Nephron progenitor cell (in vitro differentiated cells): ENCODE measurements at places on chromosomes 6 and 20.

GRCh38 chr6:131488780-131489179 lies 84.2 kb upstream of the ARG1 start:
- DNase-seq: no peak

GRCh38 chr20:112396-112795 lies 24.9 kb downstream of the DEFB125 start:
- no peak for DNase-seq

DNA sequence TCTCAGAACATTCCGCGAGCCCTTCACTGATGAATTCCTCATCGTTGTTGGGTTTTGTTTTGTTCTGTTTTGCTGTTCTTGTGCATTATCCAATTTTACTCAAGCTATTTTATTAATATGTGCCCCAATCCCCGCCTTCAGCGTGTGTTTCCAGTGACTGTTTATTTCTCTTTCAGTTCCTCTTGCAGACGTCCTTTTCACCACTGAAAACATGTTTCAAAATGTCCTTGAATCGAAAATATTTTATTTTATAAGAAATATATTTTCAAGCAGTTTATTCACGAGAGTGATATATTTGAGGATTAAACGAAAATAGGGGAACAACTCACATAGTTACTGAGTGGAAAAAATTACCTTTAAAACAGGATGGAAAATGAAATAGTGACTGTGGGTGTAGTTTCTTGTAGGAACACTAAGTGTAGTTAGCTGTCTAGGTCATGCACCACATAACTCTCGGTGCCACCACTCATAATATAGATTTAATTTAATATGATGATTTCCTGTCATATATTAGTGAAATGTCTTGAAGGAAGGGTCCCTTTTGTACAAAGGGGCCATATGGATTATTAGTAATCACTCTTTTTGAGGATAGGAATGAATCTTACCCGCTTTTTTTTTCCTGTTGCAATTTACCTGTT lies 45.3 kb upstream of the HDDC2 start:
- no peak for DNase-seq

- no peak for DNase-seq
These were observed 14.0 kb downstream of the TPD52L2 start for GRCh38 chr20:63878899-63879663.

DNA sequence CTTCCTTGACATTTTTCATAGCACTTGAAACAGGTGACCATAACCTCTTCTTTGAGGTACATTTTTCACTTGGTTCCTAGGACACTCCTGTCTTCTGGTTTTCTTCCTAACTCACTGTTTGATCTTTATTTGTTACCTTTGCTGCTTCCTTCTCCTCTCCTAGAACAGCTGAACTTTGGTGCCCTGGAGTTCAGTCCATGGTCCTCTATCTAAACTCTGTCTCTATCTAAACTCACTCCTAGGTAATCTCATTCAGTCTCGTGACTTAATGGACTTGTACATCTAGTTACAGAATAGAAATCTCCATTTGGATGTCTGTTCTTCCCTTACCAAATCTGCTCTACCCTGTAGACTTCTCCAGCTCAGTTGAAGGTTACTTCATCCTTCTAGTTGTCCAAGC lies 73.7 kb downstream of the SHPRH start:
- no peak for DNase-seq
